ENCODE measurements at places on chromosomes 11 and 22. TPM values are rescaled to one million over a fixed set of nuclear protein-coding genes. Genes with fewer than 3 reads are reported as not detected.

DNA sequence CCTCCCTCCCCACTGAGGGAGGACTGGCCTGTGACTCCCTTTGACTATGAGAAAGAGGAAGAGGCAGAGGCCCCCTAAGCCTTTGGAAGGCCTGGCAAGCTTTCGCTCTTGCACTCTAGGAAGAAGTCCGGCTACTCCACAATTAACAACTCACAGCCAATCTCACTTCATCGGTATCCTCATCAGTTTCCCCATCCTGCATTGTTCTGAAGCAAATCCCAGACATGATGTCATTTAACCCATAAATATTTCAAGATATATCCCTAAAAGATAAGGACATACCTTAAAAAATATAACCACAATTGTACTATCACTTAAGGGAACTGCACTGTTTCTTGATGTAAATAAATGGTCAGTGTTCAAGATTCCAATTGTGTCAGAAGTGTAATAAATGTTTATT lies 63.1 kb downstream of the CWC15 start:
- no peak overlapping the region for H3K27ac ChIP-seq
- H3K36me3 ChIP-seq, result peaks cover 16% of the 10 kb centered on the region
- no peaks in the 10 kb centered on the region for H3K4me1 ChIP-seq
- H3K4me3 ChIP-seq, result no peak overlapping the region
- no peaks in the 10 kb centered on the region for H3K27me3 ChIP-seq

DNA sequence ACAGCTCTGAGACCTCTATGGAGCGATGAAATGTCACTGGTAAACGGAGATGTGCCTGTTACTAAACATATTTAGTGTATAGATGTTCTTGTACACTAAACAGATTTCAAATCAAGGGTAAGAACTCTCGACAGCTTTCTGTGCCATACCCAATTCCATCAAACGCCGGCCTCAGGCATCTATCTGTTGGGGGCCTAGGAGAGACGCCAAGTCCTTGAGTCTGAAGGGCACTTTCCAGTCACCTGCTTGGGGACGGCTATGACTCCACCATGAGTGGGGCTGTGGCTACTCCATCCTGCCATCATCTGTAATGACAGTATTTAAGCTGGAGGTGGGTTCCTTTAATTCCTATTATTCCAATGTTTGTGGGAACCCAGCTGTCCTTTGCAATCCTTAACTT lies 87.8 kb downstream of the SHANK2 start:
- no peak overlapping the region for H3K27ac ChIP-seq
- DNase-seq, result peak; percentile 13

DNA sequence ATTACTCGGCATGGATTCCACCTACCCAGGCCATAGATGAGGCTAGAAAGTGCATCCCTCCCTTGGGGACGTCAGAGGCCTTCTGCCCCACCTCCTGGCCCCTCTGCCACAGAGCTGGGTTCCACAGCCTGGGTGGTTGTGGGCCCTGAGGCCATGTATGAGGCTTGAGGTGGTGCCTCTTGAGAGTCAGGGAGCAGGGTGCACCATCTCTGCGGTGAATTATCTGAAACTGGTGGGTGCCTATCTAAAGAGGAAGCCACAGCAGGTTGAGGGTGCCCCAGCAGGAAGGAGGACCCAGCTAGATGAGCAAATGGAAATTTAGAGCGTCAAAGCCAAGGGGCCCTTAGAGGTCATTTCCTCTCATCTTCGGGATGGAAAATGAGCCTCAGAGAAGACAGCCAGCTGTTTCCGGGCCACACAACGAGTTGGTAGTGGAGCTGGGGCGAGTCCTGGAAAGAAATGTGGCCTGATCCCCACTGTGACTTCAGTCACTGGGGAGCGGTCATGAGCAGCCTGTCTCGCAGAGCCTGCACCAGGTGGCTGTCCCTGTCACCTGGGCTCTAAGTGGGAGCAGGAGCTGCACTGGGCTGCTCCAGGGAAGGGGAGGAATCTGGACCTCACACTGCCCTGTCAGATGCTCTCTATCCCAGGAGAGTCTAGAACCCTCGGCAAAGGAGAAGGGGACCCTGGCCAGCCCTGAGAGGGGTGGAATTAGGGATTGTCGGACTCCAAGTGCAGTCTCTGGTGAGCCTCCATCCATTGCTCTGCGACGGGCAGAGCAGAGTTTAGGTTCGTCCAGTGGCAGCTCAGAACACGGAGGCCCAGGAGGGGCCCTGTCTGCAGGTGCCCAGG lies 7.3 kb downstream of the ADORA2A start:
- no peak overlapping the region for H3K27ac ChIP-seq
- peak; percentile 36 for DNase-seq

DNA sequence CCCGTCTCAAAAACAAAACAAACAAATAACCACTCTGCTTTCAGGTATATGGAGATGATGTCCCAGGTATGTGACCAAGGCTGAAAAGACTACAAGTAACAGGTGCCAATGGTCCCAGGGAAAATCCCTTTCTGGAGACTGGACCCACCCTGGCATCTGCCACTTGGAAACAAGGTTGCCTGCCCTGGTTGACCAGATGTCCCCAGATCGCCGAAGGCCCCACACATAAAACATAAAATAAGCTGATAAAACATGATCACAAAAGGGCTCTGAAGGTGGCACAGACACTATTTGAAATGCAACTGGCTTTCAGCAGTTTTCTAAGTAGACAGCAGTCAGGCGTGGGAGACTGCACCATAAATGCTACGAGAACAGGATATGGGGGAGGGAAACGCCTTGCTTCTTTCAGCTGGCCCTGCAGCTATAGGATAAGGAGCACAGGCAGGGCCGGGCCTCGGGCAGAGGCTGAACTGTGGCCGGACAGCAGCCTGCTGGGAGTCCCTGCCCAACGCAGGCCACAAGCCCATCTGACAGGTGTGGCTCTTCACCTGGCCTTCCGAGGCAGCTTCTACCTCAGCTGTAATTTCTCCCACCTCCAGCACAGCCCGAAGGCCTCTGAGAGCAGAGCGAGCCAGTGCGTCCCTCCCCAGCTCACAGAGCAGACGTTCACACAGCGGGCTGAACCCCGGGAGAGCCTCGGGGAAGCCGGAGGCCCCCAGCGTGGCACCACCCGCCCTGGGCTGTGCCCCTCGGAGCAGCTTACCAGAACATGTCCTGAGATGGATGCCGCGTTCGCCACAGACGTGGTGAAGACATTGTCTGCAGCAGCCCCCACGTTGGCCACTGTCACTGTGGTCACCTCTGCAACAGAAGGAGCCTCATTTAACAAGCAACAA lies 4.0 kb downstream of the DEAF1 start:
- H3K4me3 ChIP-seq, result no peak overlapping the region
- DNase-seq, result no peak
- peaks cover 35% of the 10 kb centered on the region for H3K36me3 ChIP-seq
- no peaks in the 10 kb centered on the region for H3K27me3 ChIP-seq

DNA sequence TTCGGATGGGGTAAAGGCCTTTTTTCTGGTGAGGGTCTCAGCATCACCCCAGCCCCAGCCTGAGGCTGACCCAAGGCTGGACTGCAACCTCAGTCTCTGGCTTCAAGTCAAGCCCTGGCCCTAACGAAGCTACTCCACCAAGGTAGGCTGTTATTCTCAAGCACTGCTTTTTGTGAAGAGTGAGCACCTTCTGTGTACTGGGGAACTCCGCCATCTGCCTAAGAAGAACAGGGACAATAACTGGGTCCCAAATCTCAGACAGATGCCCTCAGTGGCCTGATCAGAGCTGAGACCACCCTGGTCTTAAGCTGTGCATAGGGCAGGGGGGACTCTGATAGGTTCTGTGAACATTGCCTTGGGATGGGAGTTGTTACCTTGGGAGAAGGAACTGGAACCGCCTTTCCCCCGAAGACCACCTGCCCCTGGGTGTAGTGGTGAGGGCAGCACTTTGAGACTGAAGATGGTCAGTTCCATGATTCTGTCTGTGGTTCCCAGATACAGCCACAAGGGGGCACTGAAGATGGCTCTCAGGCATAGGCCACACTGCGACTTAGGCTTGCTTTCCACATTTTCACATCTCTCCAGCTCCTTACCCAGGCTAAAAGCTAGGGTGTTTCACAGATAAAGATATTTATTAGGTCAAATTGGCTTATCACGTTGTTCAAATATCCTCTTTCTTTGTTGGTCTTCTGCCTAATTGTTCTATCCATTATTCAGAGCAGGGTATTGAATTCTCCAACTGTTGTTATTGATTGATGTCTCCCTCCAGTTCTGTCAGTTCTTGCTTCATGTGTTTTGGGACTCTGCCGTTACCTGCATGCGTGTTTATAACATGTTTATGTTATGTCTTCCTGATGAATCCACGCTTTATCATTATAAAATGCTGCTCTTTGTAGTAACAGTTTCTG lies 11.8 kb upstream of the UVRAG start:
- no peaks in the 10 kb centered on the region for H3K4me1 ChIP-seq
- no peaks in the 10 kb centered on the region for H3K27me3 ChIP-seq
- DNase-seq, result peak; percentile 94
- H3K36me3 ChIP-seq, result no peaks in the 10 kb centered on the region

GRCh38 chr11:17979770-17980371 lies 33.0 kb downstream of the SERGEF start:
- H3K4me1 ChIP-seq, result no peaks in the 10 kb centered on the region
- H3K27me3 ChIP-seq, result no peaks in the 10 kb centered on the region
- H3K27ac ChIP-seq, result no peak overlapping the region

DNA sequence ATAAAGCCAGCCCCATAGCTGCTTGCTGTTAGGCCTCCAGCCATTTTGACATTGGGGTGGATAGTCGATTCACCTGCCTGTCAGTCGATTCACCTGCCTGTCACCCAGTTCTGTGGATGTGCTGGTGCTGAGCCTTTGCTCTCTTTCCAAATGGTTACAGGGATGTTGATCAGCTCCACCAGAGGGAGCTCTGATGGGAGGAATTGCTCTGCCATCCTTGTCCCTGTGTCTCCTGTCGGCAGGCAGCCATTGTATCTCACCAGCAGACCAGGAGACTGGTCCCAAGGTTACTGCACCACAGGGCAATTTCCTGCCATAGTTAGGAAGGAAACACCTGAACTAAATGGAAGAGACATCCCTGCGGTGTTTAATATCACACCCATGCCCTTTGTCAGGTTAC lies 6.1 kb downstream of the MPEG1 start:
- no peak overlapping the region for H3K4me3 ChIP-seq
- peak; percentile 88 for DNase-seq

GRCh38 chr11:29448246-29448877 lies 568.5 kb downstream of the KCNA4 start:
- DNase-seq, result peak; percentile 59
- no peak overlapping the region for H3K4me3 ChIP-seq
- H3K27me3 ChIP-seq, result no peaks in the 10 kb centered on the region
- H3K4me1 ChIP-seq, result no peaks in the 10 kb centered on the region

DNA sequence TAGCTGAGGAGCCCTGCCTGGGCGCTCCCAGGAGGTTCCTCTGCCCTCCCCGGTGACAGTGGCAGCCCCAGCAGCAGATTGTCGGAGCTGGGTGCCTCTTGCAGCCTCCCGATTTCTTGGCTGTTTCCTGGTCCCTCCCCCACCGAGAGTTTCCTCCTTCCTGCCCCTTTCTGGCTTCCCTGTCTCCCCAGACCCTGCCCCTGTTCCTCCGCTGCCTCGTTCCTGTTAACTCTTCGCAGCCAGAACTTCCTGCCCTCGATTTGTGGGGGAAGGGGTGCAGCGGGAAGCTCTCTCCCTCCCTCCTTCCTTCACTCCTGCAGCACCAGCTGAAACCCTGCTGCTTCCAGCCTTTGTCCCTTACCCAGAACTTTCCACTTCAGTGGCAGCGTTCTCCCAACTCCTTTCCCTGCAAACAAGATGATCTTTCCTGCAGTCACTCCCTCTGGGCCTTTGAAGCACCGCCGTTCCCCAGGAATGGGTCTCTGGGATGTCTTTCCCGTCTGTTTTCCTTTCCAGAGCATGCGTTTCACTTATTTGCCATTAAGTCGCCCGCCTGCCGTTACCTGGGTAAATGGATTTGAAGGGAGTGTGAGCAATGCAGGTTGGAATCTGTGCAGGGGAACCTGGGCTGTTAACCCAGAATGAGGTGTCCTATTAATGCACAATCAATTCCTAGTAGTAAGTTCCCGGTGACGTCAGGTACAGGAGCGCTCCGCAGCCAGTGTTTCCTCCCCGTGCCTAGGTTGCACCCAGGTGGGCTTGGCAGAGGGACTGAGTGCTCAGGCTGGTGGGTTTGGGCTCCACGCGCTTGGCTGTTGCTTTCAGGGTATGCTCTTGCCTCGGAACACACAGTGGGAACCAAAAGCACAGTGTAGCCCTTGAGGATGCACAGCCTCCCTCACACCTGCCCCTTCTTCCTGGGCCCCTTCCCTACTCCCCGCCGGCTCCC lies 4.3 kb downstream of the GRK2 start:
- H3K36me3 ChIP-seq, result peaks cover 28% of the 10 kb centered on the region
- H3K27ac ChIP-seq, result no peak overlapping the region
- peak; percentile 85 for DNase-seq
- H3K4me1 ChIP-seq, result peaks cover 19% of the 10 kb centered on the region

DNA sequence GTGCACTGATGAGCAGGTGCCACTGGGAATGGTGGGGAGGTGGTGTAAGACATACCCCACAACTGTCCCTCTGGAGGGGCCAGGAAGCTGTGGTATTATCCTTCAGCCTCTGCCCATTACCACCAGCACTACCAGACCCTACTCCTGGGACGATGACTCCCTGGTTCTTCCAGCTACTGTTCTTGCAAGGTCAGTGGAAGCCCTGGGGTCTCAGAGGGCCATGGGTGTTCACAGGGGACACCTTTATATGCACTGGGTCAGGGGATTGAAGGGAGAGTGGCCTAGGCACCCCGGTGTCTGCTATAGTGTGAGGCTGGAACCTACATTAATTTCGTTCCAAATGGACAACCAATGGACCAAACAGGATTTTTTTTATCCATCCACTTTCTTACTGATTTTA lies 102.1 kb downstream of the RPS6KA4 start:
- no peak overlapping the region for H3K27ac ChIP-seq
- no peak for DNase-seq
- no peaks in the 10 kb centered on the region for H3K4me1 ChIP-seq
- H3K27me3 ChIP-seq, result no peaks in the 10 kb centered on the region
- H3K4me3 ChIP-seq, result no peak overlapping the region

- no peaks in the 10 kb centered on the region for H3K27me3 ChIP-seq
- H3K4me3 ChIP-seq, result no peak overlapping the region
- H3K4me1 ChIP-seq, result peaks cover 3% of the 10 kb centered on the region
- H3K27ac ChIP-seq, result no peak overlapping the region
- DNase-seq, result no peak
These were observed 4.8 kb downstream of the SPATA19 start for GRCh38 chr11:133840479-133840941.

DNA sequence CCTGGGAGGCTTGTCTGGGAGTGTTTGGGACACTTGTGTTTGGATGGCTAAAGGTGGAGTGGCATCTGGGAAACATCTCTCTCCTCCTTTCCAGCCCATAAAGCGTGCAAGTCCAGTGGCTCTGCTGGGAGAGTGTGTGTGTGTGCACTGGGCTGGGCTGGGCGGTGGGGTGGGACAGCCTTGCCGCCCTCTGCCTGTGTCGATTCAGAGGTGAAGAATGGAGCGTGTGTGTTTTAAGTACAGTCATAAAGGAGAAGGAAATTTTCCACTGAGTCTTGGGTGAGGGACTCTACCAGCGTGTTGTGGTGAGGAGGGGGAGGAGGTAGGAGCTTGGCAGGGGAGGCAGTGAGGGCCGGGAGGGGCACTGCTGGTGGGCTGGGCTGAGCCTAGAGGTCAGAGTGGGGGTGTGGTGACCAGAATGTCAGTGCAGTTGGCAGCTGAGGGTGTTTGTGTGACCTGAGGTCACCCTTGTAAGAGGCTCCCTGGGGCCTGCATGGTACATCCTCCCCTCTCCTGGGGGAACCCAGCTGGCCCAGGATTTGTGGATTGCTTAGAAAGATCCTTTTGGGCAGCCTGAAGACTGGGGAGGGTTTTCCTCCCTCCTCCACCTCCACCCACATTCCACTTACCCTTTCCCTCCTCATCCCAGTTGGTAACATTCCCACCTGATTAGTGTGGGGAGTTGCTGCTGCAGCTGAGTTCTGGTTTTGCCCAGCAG lies 1.7 kb downstream of the TIMP3 start:
- H3K36me3 ChIP-seq, result peaks cover 9% of the 10 kb centered on the region
- no peaks in the 10 kb centered on the region for H3K27me3 ChIP-seq
- no peak overlapping the region for H3K27ac ChIP-seq

The FAM76B gene
- 39.0 TPM for total RNA-seq

The DTX4 gene
- total RNA-seq, result 16.1 TPM

The EMID1 gene
- total RNA-seq, result 19.8 TPM

The MAPK8IP2 gene
- 0.38 TPM for total RNA-seq

The CHRM1 gene
- not detected for total RNA-seq
